Foreskin keratinocyte (primary cell): ENCODE measurements at places on chromosomes 7 and 10. TPM values are rescaled to one million over a fixed set of nuclear protein-coding genes. Genes with fewer than 3 reads are reported as not detected.
A peak's percentile ranks its signal among the peaks of the same experiment; 100 is the strongest.

- peak; percentile 95 for DNase-seq
Measured at GRCh38 chr7:5423976-5424748, 528 bp upstream of the TNRC18 start.

DNA sequence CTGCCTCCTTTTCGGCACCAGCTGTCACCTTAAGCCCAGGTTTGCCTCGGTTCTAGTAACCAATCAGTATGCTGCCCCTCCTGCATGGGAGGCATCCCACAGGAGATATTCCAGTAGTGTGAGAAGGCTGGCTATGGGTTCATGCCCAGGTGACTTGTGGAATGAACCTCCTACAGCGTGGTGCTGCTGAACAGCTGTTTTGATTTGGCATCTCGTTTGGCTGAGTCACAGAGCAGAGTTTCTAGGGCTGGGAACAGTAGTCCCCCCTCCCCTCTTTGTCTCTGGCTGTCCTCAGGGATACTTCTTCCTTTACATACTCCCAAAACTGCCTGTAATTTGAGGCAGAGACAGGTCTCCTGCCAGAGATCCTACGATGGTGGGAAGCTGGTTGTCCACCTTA is 16.1 kb downstream of the R3HCC1L start:
- DNase-seq, result no peak

- DNase-seq, result no peak
Measured at GRCh38 chr7:151371266-151371665, 29.7 kb downstream of the NUB1 start.

DNA sequence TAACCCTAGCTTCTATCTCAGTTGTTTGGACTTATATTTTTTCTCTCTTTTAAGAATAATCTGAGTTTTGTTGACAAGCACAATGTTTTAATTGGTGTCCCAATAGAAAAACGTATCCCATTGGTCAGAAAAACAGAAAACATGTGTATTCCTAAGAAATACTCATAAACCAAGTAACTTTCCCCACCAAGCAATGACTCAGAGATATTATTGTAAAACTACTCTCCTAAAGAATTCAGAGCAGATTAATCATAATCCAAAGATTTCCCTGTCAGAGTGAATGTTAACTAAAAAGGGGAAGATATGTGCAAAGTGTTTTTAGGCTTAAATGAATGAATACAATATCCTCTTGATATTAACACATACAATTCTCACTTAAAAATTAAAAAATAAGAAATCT is 29.4 kb upstream of the MBL2 start:
- peak; percentile 57 for DNase-seq

- peak; percentile 61 for DNase-seq
Measured at GRCh38 chr7:99196536-99197258, 11.2 kb downstream of the KPNA7 start.

GRCh38 chr7:129017933-129018538 is 36.9 kb downstream of the TNPO3 start:
- DNase-seq, result no peak

The ZNF107 gene
- polyA plus RNA-seq, result 0.77 and 0.85 TPM in 2 replicates

The KLLN gene
- 0.11 and 0.16 TPM in 2 replicates for polyA plus RNA-seq
